ENCODE measurements at places on chromosomes 4 and X. TPM values are rescaled to one million over a fixed set of nuclear protein-coding genes. Genes with fewer than 3 reads are reported as not detected.

ARMCX1 gene
- polyA plus RNA-seq = 50.8 TPM

CT55 gene
- 0.17 TPM for polyA plus RNA-seq

ABCG2 gene
- polyA plus RNA-seq = 5.4 TPM

RTL3 gene
- polyA plus RNA-seq = not detected

SH3D19 gene
- 25.3 TPM for polyA plus RNA-seq

DNA sequence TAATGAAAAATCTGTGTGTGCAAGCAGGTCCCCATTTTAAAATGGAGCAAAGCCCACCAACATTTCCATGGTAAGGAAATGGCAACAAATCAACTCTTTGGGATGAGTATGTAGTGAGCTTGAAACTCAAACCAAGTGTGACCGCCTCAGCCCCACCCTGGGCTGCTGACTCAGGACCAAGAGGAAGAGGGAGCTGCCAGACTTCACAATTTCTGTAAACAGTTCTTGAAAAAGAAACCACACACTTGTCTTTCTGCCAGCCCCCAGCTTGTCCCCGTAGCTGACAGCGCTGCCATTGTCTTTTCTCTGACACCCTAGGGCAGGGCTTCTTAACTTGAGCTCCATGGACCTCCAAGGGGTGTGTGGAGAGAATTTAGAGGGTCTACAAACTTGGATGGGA, 10.3 kb downstream of the RTL5 start:
- DNase-seq = no peak

- no peak for DNase-seq
These were observed 14.5 kb downstream of the WDFY3 start for GRCh38 chr4:84952004-84952403.

DNA sequence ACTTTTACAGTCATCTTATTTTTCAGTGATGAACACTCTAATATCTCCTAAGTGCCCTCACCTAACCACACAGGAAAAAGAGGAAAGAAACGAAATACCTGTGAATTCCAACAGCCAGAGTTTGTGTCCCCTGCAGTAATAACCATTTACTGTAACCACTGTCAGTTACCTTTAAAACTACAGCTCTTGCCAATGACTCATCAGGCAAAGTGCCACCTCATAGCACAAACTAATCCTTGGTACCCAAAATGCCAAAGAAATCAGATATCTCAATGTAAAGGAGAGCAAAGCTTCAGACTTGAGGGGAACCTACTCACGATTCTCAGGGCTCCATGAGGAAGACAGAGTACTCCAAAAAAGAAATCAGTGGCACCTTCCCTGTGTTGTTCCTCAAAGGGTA, 146.5 kb downstream of the NDST3 start:
- no peak for DNase-seq

DNA sequence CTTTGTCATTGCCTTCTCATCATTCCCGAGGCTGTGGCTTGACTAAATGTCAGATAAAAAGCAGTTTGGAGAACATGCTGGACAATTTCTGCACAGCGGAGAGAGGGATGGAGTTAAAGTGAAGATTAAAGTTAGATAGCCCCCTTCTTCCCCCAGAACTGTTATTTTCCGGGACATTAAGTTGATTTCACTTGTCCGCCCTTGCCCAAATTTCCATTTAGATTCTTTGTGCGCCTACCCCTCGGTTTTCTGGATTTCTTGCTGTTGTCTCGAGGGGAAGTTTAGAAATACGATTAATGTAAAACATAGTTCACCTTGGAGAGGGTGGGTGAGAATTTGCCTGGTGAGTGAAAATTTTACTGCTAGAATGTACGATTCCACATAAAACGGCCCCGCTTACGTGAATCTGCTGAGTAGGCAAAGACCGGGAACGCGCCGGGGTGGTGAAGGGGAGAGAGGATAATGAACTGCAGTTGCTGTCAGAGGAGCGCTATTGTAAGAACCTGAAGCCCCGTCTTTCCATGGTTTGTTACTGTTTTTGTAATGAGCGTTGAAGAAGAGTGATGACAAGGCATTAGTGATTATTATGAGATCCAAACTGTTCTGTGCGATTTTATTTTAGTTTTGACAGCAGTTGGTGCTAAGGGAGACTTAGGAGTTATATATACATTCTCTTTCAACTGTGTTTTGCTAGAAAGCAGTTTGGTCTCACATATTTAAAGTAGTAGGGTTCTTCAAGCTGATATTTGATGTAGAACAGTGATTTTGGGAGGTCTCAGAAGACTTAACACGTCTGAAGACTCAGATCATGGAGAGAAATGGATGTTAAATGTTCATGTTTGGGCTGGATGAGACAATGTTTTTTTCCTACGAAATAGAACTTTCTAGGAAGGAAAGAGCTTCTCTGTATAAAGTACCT, 73.0 kb downstream of the AFF1 start:
- no peak for DNase-seq

GRCh38 chr4:5660185-5660584, 48.2 kb downstream of the EVC2 start:
- no peak for DNase-seq

Measured in left renal cortex interstitium (tissue), 4 donors.